ENCODE measurements at places on chromosomes 3 and 15.

DNA sequence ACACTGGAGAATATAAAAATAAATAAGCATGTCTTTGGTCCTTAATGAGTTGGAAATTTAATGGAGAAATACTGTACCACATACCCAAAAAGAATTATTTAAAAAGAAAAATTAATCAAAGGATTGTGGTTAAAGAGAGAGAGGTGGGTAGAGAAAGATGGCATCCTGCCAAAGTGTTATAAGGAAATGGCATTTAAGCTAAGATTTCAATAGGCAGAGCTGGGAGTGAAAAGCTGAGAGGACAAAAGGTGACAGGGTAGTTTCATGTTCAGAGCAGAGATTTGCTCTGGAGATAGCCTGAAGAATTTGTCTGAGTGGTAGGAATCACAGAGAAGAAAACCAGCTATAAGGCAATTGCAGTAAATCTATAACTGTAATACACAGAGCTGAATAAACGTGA, 181.0 kb downstream of the SI start:
- no peak for DNase-seq

DNA sequence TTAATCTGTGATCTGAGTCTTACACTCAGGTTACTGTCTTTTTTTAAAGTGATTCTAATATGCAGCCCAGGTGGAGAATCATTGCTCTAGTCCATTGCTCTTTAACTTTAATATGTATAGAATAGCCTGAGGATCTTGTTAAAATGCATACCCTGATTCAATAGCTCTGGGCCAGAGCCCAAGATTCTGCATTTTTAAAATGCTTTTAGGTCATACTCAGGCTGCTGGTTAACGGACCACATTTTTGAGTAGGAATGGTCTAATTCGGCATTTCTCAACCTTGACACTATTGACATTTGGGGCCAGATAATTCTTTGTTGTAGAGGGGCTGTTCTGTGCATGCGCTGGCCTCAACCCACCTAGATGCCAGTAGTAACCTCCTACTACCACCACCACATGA, 20.9 kb upstream of the FSTL1 start:
- no peak for DNase-seq

DNA sequence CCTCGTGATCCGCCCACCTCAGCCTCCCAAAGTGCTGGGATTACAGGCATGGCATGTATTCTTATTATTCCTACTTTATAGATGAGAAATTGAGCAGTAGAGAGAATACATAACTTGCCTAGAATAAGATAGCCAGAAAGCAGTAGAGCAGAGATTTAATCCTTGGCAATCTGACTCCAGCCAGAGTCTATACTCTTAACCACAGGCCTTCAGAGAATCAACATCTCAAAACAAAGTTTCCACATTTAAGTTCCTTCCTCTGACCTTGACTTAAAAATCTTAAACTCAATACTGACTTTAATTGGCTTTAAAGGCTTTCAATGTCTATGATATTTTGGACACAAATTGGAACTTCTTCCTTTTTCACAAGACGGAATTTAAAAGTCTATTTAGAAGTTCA, 37.1 kb downstream of the ZNF106 start:
- DNase-seq, result no peak

- peak; percentile 61 for DNase-seq
Measured at GRCh38 chr3:49869525-49870126, at the start of gene CAMKV. Gene CAMKV (minus strand): TSS chr3:49869906. CDS start chr3:49862388, 7,518 bp downstream.

GRCh38 chr3:167829071-167829470, 93.5 kb downstream of the SERPINI1 start:
- no peak for DNase-seq

All from posterior cingulate gyrus (tissue), 11 donors.